Right lobe of liver (tissue), 6 donors: ENCODE measurements at places on chromosomes 2 and 18. TPM values are rescaled to one million over a fixed set of nuclear protein-coding genes. Genes with fewer than 3 reads are reported as not detected.

GRCh38 chr18:42086288-42086687, 131.3 kb downstream of the PIK3C3 start:
- H3K27me3 ChIP-seq, result no peaks in the 10 kb centered on the region
- no peak for DNase-seq
- H3K27ac ChIP-seq, result no peak overlapping the region
- H3K4me1 ChIP-seq, result no peaks in the 10 kb centered on the region

DNA sequence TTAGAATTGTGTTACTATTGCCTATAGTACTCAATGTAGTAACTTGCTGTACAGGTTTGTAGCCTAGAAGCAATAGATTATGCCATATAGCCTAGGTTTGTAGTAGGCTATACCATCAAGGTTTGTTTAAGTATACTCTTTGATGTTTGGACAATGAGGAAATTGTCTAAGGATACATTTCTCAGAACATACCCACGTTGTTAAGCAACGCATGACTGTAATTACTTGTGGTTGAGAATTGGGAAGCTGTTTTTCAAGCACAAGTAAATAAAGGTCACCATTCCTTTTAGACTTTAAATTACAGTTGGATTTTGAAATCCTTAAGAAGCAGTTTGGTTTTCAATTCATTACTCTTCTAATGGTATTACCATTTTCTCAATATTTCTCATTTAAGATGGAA, 89.8 kb upstream of the KCNH7 start:
- no peak for DNase-seq
- H3K4me1 ChIP-seq, result no peaks in the 10 kb centered on the region
- no peaks in the 10 kb centered on the region for H3K36me3 ChIP-seq
- H3K4me3 ChIP-seq, result no peak overlapping the region
- no peaks in the 10 kb centered on the region for H3K27me3 ChIP-seq
- no peak overlapping the region for H3K27ac ChIP-seq

DNA sequence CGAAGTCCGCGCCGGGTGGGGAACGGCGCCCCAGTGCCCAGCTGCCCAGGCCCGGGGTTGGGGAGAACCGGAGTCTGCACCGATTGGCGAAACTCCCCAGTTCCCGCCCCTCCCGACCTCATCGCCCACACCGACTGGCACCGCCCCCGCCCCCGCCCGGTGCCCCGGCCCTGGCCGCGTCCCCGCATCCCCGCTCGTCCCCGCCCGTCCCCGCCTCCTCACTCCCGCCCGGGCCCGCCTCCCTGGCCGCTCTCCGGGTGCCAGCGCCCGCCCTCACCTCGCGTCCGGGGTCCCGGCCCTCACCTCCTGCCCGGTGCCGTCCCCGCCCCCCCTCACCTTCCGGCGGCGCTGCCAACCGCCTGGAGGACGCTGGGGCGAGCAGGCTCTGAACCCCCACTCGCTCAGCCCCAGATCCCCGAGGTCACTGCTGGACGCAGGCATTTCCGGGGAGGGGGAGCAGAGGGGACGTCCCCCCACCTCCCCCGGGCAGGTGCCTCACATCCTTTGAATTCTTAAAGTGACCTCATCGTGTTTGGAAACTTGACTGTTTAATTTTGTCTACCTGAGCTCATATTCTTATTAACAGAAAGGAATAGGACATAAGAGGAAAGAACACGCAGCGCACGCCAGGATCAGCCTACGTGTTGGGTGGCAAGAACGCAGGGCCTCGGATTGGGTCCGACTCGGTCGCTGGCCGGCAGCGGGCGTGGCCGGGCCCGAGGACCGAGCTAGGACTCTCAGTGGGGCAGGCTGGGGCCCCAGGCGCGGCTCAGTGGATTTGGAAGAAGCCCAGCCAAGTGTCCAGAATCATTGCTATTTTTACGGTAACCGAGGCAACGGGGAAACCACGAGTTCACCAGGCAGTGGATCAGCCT, at the start of gene FAM110C:
Gene FAM110C (minus strand): TSS at position 35 of the 875 bp plus-strand sequence. CDS start 120 bp downstream, outside the sequence.
- no peaks in the 10 kb centered on the region for H3K36me3 ChIP-seq
- no peaks in the 10 kb centered on the region for H3K4me1 ChIP-seq

GRCh38 chr2:238380785-238381184, 45.9 kb upstream of the ASB1 start:
- H3K27me3 ChIP-seq, result no peaks in the 10 kb centered on the region
- no peak for DNase-seq
- no peaks in the 10 kb centered on the region for H3K4me1 ChIP-seq

GRCh38 chr2:1308678-1309077, 104.6 kb upstream of the TPO start:
- no peaks in the 10 kb centered on the region for H3K4me1 ChIP-seq
- no peak for DNase-seq
- H3K27me3 ChIP-seq, result no peaks in the 10 kb centered on the region

DNA sequence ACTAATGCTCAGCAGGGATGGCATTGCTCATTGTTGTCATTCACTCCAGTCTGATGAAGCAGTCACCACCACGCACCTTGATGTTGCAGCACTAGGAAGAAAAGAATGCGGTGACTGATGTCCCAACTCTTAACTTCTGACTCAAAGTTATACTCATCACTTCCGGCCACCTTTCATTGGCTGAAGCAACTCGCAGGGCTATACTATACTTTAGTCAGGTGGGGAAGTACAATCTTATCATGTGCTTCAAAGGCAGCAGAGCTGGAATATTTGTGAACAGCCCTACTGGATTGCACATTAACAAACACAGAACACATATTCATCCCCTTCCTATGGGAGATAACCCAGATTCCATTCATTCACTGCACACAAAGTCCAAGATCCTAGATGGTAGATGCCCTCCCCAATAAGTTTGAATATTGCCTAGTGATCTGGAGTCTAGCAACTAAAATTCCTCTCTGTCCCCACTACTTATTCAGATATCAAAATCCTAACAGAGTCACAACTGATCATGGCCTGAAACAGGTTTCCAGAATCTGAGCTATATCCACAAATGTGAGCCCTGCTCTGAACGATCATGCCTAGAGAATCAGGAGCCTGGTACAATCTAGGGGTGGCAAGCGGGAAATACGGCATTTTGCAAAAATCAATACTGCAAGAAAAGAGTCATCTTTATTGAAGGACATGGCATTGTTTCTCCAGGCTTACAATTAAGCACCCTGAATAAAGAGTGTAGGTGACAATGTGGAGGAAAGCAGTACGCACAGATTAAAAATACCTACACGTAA, 3.4 kb upstream of the SPATS2L start:
- H3K4me1 ChIP-seq, result no peaks in the 10 kb centered on the region
- no peaks in the 10 kb centered on the region for H3K27me3 ChIP-seq
- H3K36me3 ChIP-seq, result no peaks in the 10 kb centered on the region
- DNase-seq, result no peak
- no peak overlapping the region for H3K27ac ChIP-seq
- H3K4me3 ChIP-seq, result no peak overlapping the region

- H3K27me3 ChIP-seq, result no peaks in the 10 kb centered on the region
- H3K27ac ChIP-seq, result peak overlapping the region; percentile 4
- H3K4me3 ChIP-seq, result peak overlapping the region; percentile 60
- no peak for DNase-seq
- H3K36me3 ChIP-seq, result no peaks in the 10 kb centered on the region
Observed at GRCh38 chr2:24046599-24046929, 627 bp downstream of the WDCP start.

- no peaks in the 10 kb centered on the region for H3K36me3 ChIP-seq
- H3K27me3 ChIP-seq, result no peaks in the 10 kb centered on the region
- no peak overlapping the region for H3K27ac ChIP-seq
- H3K4me1 ChIP-seq, result no peaks in the 10 kb centered on the region
- no peak for DNase-seq
Observed at GRCh38 chr2:181484851-181485637, 27.9 kb downstream of the ITGA4 start.

Gene LRRC30
- total RNA-seq, result not detected

Gene SMAD2
- total RNA-seq, result 36.8 TPM

Gene HNMT
- 51.6 TPM for total RNA-seq

DNA sequence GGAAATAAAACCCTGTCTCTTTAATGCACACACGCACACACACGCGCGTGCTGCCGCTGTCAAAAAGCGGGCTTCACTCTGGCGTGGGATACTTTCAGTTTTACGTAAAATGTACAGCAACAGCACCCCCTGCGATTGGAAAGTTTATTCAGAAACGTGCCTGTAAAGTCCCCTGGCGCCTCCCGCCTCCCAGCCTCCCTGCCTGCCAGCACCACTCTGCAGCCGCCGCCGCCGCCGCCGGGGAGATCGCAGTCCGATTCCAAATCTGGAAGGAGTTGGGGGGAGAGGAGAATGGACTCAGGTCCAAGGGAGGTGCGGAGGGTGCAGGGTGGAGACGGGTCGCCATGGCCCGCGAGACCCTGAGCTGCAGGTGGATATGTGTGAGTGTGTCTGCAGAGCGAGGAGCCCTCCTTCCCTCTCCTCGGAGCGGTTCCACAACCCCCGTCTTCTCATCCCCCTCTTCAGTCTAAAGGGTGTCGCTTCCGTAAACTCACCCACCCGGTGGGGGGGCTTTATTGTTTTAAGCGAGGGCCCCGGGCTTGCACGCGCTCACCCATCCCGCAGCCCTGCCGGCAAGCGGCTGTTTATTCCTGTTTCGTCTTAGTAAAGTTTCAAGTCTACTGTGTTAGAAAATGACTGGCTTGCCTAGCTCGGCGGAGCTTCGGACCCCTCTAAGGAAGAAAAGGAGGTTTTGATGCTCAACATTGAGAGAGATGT, 1.8 kb upstream of the BCL11A start:
- no peaks in the 10 kb centered on the region for H3K36me3 ChIP-seq
- H3K27ac ChIP-seq, result no peak overlapping the region
- peaks cover 50% of the 10 kb centered on the region for H3K4me1 ChIP-seq
- H3K4me3 ChIP-seq, result peak overlapping the region; percentile 39
- DNase-seq, result peak; percentile 62
- H3K27me3 ChIP-seq, result no peaks in the 10 kb centered on the region

DNA sequence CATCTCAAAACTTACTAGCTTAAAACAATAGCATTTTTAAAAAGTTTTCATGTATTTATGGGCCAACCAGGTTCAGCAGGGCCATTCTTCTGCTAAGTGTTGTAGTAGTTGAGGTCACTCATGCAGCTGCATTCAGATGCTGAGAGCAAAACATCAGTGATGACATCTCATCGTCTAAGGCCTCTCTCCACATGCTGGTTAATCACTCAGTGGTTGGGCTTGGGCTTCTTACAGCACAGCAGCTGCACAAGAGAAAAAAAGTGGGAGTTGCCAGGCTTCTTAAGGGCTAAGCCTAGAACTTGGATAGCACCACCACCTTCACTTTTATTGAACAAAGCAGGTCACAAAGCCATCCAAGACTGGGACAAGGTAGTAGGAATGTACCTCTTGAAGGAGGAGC, 190.3 kb downstream of the IRS1 start:
- peaks cover 9% of the 10 kb centered on the region for H3K4me1 ChIP-seq
- H3K27me3 ChIP-seq, result no peaks in the 10 kb centered on the region
- no peak overlapping the region for H3K4me3 ChIP-seq
- no peak for DNase-seq
- H3K27ac ChIP-seq, result no peak overlapping the region

GRCh38 chr2:5315041-5315440, 377.1 kb upstream of the SOX11 start:
- H3K36me3 ChIP-seq, result no peaks in the 10 kb centered on the region
- no peak overlapping the region for H3K27ac ChIP-seq
- H3K27me3 ChIP-seq, result no peaks in the 10 kb centered on the region
- no peaks in the 10 kb centered on the region for H3K4me1 ChIP-seq

Gene RAB17
- total RNA-seq, result 106 TPM

- no peak overlapping the region for H3K27ac ChIP-seq
- no peaks in the 10 kb centered on the region for H3K27me3 ChIP-seq
- H3K4me1 ChIP-seq, result no peaks in the 10 kb centered on the region
- no peak for DNase-seq
Observed at GRCh38 chr18:76720683-76721082, 101.7 kb upstream of the ZNF236 start.

GRCh38 chr2:8309131-8309530, 372.7 kb upstream of the ID2 start:
- DNase-seq, result no peak
- H3K27ac ChIP-seq, result no peak overlapping the region
- H3K27me3 ChIP-seq, result no peaks in the 10 kb centered on the region
- no peaks in the 10 kb centered on the region for H3K36me3 ChIP-seq
- H3K4me3 ChIP-seq, result no peak overlapping the region

GRCh38 chr18:34752056-34752455, 42.0 kb downstream of the DTNA start:
- no peaks in the 10 kb centered on the region for H3K4me1 ChIP-seq
- H3K36me3 ChIP-seq, result no peaks in the 10 kb centered on the region
- no peak overlapping the region for H3K27ac ChIP-seq
- DNase-seq, result no peak

GRCh38 chr2:169713331-169713730, 19.1 kb downstream of the PHOSPHO2 start:
- no peak overlapping the region for H3K4me3 ChIP-seq
- H3K27me3 ChIP-seq, result no peaks in the 10 kb centered on the region
- no peaks in the 10 kb centered on the region for H3K36me3 ChIP-seq
- peaks cover 8% of the 10 kb centered on the region for H3K4me1 ChIP-seq
- no peak overlapping the region for H3K27ac ChIP-seq

Gene ZFP36L2
- 20.8 TPM for total RNA-seq

Gene SERPINB12
- not detected for total RNA-seq

Gene KHK
- total RNA-seq, result 251 TPM

- no peaks in the 10 kb centered on the region for H3K36me3 ChIP-seq
- H3K27ac ChIP-seq, result no peak overlapping the region
- DNase-seq, result no peak
Observed at GRCh38 chr2:172772633-172773032, 37.0 kb downstream of the RAPGEF4 start.

GRCh38 chr18:6939972-6940371, 177.6 kb downstream of the LAMA1 start:
- H3K4me1 ChIP-seq, result no peaks in the 10 kb centered on the region
- H3K27me3 ChIP-seq, result no peaks in the 10 kb centered on the region
- no peaks in the 10 kb centered on the region for H3K36me3 ChIP-seq
- no peak overlapping the region for H3K27ac ChIP-seq
- no peak overlapping the region for H3K4me3 ChIP-seq
- DNase-seq, result no peak

Gene DCDC2C
- total RNA-seq, result not detected

DNA sequence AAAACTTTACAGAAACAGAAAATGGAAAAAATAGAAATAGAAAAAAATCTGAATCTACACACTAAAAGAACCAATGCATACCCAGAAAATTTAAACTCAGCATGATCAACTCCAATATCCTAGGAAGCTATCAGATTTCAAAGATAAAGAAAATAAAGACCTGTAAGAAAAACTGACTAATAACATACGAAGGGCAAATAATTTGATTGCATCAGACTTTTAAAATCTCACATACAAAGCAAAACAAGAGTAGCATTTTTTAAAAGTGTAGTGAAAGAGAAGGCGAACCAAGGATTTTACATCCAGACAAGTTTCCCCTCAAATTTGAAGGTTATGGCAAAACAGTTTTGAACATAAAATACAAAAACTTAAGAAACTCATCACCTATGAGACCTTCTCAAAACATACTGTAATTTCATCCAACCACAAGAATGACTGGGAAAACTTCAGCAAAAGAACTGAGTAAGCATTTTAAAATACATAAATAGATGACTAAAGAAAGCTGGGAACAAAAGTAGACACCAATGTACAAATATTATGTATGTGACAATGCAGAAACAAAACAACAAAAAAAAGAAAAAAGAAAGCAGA, 54.8 kb downstream of the NBAS start:
- DNase-seq, result no peak
- H3K27me3 ChIP-seq, result no peaks in the 10 kb centered on the region
- no peak overlapping the region for H3K27ac ChIP-seq

Gene CDH20
- not detected for total RNA-seq

GRCh38 chr2:182901748-182902147, 35.3 kb upstream of the FRZB start:
- no peak overlapping the region for H3K4me3 ChIP-seq
- no peaks in the 10 kb centered on the region for H3K27me3 ChIP-seq
- no peak for DNase-seq
- no peak overlapping the region for H3K27ac ChIP-seq
- H3K4me1 ChIP-seq, result no peaks in the 10 kb centered on the region
